ENCODE measurements at places on chromosomes 7 and 10.

GRCh38 chr7:77362905-77363304, 53.2 kb downstream of the GSAP start:
- H3K4me3 ChIP-seq, result no peak overlapping the region
- no peak for DNase-seq
- no peaks in the 10 kb centered on the region for H3K4me1 ChIP-seq

- H3K36me3 ChIP-seq, result no peaks in the 10 kb centered on the region
- H3K4me3 ChIP-seq, result no peak overlapping the region
- DNase-seq, result peak; percentile 35
- peaks cover 49% of the 10 kb centered on the region for H3K4me1 ChIP-seq
- H3K27me3 ChIP-seq, result peaks cover 11% of the 10 kb centered on the region
These were observed 47.4 kb downstream of the ALOX5 start for GRCh38 chr10:45421221-45422097.

- H3K27ac ChIP-seq, result peak overlapping the region; percentile 97
- peaks cover 99% of the 10 kb centered on the region for H3K36me3 ChIP-seq
- H3K27me3 ChIP-seq, result no peaks in the 10 kb centered on the region
- DNase-seq, result peak; percentile 76
- H3K4me1 ChIP-seq, result peaks cover 92% of the 10 kb centered on the region
These were observed 6.5 kb downstream of the DUSP5 start for GRCh38 chr10:110504111-110504735.

DNA sequence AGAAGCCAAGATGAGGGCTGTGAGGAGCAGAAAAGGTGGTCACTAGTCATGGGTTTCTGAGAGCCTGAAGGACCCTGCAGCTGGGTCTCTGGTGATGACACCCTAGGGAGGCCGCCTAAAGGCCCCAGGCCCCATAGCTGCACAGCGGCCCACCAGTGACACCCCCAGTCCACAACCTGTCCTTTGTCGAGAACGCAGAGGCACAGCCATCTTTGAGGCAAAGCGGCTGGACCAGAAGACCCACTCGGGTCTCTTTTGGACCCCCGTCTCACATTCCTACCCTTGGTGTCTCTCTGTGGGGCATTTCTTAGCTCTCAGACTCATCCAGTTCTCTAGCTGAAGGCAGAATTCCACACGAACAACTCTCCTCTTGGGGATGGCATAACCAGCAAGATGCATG, 18.8 kb downstream of the JCAD start:
- no peak for DNase-seq
- H3K4me3 ChIP-seq, result no peak overlapping the region
- H3K27ac ChIP-seq, result no peak overlapping the region
- peaks cover 56% of the 10 kb centered on the region for H3K27me3 ChIP-seq
- H3K4me1 ChIP-seq, result no peaks in the 10 kb centered on the region

DNA sequence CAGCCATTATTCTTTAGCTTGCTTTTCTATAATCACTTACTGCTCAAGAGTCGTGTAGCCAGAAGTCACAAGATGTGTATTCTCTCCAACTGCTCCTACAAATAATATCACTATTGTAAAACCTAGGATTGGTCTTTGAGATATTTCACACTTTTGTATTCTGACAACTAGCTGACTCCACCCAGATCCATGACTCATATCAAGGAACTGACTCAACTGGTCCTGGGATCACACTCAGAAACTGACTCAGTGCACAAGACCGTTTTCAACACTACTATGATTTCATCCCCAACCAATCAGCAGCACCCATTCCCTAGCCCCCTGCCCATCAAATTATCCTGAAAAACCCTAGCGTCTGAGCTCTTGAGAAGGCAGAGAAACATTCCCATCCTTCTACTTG, 56.5 kb upstream of the ORC5 start:
- no peaks in the 10 kb centered on the region for H3K4me1 ChIP-seq
- no peak overlapping the region for H3K4me3 ChIP-seq
- no peaks in the 10 kb centered on the region for H3K36me3 ChIP-seq
- H3K27ac ChIP-seq, result no peak overlapping the region
- peaks cover 18% of the 10 kb centered on the region for H3K27me3 ChIP-seq
- DNase-seq, result no peak

GRCh38 chr7:117619681-117620080, 139.9 kb downstream of the CFTR start:
- H3K27me3 ChIP-seq, result no peaks in the 10 kb centered on the region
- no peaks in the 10 kb centered on the region for H3K36me3 ChIP-seq
- no peak overlapping the region for H3K27ac ChIP-seq
- no peaks in the 10 kb centered on the region for H3K4me1 ChIP-seq
- DNase-seq, result no peak

- peak overlapping the region; percentile 79 for H3K27ac ChIP-seq
- peaks cover 7% of the 10 kb centered on the region for H3K36me3 ChIP-seq
These were observed 86.4 kb downstream of the FAM53B start for GRCh38 chr10:124657806-124658205.

- H3K27me3 ChIP-seq, result no peaks in the 10 kb centered on the region
- no peaks in the 10 kb centered on the region for H3K4me1 ChIP-seq
- no peak overlapping the region for H3K4me3 ChIP-seq
- H3K27ac ChIP-seq, result no peak overlapping the region
- no peaks in the 10 kb centered on the region for H3K36me3 ChIP-seq
- DNase-seq, result no peak
These were observed 123.9 kb upstream of the COL1A2 start for GRCh38 chr7:94270772-94271171.

DNA sequence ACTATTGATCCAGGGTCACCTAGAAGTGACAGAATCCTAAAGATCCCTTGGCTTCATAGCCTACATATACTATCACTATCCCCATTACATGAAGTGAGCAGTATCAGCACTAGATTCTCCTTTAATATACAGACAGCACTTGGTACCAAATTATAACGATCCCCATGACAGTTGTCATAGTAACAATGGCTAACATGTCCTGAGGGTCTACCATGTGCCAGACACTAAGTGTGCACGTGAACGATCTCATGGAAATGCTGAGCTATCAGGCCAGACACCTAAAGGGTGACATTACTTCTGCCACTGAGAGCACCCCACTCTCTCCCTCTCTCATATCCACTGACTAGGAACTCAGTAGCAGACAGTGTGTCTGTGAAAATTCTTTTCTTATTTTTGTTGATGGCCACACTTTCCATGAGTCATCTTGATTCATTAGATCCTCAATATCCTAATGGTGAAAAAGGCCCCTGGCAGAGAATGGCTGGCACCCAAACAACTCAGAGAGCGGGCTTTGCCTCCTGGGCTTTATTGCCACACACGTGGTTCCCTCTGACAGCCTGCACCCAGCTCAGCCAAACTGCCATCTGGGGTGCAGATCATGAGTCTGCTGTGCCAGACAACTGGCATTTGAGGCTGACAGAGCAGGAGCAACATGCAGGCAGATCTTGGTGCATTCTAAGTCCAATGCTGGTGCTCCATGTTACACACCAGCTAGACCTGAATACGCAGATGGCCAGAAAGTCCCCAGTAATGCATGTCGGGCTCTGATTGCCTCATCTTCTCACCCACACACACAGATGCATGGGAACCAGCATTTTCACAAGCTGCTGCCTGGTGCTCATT, 176.3 kb downstream of the DGKI start:
- no peak overlapping the region for H3K4me3 ChIP-seq
- no peak for DNase-seq
- no peaks in the 10 kb centered on the region for H3K36me3 ChIP-seq
- peaks cover 9% of the 10 kb centered on the region for H3K27me3 ChIP-seq
- H3K4me1 ChIP-seq, result no peaks in the 10 kb centered on the region

DNA sequence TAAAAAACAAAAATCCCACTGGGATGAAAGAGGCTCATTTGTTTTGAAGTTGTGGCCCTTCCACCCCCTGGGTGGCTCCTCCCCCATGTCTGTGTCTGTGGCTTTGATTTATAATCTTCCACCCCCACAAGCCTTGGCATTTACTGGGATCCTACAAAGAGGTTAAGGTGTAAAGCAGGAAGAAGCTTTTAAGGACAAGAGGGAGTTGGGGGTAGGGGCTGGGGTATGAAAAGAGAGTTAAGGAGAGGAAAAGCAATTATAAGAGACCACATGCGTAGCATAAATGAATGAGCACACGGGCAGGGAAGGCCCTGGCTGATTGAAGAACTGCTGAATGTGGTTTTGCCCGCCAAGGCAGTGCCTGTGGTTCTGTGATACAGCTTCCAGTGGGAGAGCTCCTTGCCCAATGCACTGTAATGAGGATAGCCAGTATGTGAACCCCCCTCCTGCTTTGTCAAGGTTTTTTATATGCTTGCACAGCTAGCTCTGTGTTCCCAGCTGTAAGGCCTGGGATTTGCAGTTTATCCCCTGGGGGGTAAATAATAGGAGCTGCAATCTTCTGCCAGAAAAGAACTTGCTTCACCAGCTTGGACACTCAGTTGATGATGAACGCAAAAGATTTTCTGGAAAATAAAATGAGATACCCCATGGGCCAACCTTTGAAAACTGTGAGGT, 34.7 kb upstream of the KMT2E start:
- no peak overlapping the region for H3K27ac ChIP-seq
- peaks cover 53% of the 10 kb centered on the region for H3K4me1 ChIP-seq
- DNase-seq, result no peak
- H3K36me3 ChIP-seq, result peaks cover 16% of the 10 kb centered on the region
- no peaks in the 10 kb centered on the region for H3K27me3 ChIP-seq
- no peak overlapping the region for H3K4me3 ChIP-seq

Measured in activated CD4-positive, alpha-beta memory T cell treated with anti-CD3 and anti-CD28 coated beads for 36 hours (primary cell).